AG04449 (cell line): ENCODE measurements at places on chromosomes 7 and 10.

DNA sequence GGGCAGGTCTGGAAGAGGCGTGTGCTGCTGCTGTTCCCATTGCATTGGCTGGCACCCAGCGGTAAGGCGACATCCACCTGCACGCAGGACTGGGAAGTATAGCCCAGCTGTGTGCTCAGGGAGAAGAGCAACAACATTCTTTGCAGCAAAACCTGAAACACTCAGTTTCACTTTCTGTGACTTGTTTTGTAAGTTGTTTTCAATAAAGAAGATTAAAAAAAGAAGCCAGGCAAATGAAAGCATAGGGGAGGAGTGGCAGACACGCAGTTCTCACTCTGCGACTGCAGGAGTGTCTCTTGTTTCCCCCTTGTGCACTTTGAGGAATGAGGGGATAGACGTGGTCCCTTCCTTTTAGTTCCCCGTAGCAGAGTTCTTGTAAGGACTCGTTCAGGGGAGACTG, 5.8 kb downstream of the FBH1 start:
- DNase-seq: no peak

DNA sequence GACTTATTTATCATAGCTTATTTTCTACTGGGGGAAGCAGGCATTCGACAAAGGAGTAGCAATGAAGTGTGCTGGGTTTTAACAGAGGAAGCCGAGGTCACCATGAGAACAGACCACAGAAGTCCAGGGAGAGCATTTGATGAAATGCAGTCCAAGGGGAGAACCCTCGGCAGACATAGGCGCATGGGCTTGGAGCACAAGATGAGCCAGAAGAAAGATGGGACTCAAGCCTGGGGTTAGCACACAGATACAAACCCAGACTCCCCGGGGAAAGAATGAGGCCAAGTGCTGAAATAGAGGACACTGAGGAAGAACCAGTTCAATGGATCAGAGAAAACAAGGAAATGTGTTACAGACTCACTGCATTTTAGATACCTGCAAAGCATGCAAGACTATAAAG, 209.5 kb downstream of the FAM107B start:
- DNase-seq: no peak

- DNase-seq: no peak
Measured at GRCh38 chr10:84521013-84521412, 192.6 kb downstream of the CCSER2 start.

GRCh38 chr7:1439373-1440363, 19.6 kb downstream of the MICALL2 start:
- no peak for DNase-seq
